ENCODE measurements at places on chromosomes 7 and 10.

DNA sequence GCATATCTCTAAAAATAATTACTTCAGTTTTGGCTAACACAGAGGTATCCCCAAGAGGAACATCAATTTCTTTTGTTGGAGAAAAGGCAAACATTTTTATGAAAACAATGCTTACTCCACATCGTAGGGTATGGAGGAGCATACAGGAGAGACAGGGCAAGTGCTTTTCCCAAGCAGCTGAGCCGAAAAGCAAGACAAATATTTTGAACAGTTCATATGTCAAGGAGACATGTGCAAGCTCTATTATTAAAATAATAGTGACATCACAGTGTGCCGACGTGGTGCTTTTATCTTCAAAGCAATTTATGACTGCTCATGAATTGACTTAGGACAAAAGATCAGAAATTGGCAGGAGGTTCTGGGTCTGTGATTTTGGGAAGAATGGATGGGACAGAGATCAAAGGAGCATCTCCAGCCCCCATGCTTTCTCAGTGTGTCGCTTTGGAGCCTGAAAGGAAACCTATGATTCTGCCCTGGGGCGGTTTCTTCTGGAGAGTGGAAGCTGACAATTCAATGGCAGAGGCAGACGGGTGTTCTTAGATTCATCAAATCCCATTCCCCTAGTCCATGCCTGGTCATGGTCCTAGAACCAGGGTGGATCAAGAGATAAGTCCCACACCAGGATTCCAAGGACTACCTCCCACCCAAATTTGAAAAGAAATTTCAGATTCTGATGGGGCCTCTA is 97.1 kb downstream of the JCAD start:
- no peak for DNase-seq

DNA sequence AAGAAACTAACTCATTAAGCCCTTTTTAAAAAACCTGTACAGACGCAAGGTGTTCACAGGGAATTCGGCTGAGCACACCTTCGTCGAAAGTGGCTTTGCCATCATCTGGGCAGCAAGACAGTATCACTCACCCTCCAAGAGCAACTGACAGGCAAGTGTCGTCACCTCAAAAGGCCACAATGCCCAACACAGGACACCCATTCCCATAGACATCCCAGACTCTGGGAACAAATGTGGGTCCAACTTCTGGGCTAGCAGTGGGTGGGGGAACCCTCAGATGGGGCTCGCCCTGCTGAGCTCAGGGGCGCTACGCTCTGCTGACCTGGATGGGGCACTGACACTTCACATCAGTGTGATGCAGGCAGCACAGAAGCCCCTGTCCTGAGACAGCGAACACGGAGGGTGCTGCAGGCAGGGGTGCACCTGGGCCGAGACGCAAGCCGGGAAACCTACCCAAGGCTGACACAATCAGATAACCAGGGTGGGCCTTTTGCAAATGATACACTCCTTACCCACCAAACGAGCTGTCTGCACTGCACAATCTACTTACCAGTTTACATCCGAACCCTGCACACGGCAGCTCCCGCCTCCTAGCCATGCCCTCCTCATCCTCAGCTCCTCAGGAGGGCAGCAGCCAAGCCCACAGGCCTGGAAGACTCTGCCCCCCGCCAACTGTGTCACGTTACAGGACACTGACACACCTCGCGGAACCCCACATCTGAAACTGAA is 1.7 kb downstream of the DIP2C start:
- no peak for DNase-seq

DNA sequence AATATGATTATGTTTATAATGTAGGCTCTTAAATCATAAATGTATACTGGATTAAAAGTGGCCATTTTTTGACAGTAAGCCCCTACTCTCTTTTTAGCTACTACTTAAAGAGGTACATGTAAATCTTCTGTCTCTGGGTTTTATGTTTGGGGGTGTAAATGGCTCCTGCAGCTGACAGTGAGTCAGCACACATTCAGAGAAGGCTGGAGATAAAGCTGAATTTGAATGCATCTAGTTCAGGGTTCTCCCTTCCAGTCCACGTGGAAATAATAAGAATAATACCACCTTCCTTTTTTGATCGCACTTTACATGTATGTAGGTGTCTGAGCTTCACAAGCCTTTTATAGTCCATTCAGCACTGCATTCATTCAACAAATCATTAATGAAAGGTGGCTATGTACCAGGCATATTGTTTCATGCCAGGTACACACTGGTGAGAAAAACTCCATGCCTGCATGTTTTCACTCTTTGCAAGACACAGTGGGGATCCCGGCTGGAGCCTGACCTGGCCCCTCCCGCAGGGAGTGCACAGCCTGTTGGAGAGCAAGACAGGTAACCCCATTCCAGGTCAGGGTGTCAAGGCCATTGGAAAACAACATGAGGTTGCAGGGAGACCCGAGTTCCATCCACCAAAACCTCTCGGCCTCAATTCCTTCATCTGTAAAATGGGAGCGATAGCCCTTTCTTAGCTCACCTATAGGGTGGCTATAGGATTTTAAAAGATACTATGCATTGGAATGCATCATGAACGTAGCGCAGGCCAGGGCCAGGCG is 107.5 kb upstream of the ANLN start:
- no peak for DNase-seq

DNA sequence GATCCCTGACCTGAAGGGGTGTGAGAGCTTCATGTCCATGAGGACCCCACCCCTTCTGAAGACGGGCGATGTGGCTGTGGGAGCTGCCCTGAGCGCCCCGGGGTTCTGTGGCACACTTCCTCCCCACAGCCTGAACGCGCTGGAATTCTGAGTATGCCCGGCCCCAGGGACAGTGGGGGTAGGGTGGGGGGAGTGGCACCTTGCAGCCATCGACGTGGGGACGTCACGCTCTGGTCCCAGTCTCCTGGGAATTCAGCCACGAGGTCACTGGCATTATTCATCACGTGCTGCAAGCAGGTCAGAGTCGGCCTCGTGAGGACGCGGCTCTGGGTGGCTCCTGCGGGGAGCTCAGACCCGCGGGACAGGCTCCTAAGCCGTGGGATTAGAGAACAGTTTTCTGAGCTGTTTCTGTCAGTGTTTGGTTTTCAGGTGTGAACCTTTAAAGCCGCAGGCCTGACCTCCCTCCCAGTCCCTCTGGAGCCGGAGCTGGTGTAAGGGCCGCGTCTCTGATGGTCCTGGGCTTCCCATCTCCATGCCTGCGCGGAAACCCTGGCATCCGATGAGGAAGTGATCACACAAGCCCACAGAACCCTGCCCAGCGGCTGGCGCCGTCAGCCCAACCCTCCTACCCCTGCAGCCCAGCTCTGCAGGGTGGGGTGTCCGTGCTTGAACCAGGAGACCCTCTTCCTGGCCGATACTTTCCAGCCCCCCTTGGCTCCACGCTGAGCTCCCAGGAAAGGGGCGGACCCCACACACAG is 16.1 kb downstream of the GPR146 start:
- DNase-seq, result peak; percentile 69
